Activated CD4-positive, alpha-beta T cell treated with anti-CD3 and anti-CD28 coated beads for 36 hours (primary cell): ENCODE measurements at places on chromosomes 4 and X. TPM values are rescaled to one million over a fixed set of nuclear protein-coding genes. Genes with fewer than 3 reads are reported as not detected.

The EXOC1L gene
- total RNA-seq, result not detected

The DACH2 gene
- not detected for total RNA-seq

The SASH3 gene
- total RNA-seq, result 126 TPM

The ANKRD50 gene
- 0.59 TPM for total RNA-seq

The FRAS1 gene
- 0.09 TPM for total RNA-seq

DNA sequence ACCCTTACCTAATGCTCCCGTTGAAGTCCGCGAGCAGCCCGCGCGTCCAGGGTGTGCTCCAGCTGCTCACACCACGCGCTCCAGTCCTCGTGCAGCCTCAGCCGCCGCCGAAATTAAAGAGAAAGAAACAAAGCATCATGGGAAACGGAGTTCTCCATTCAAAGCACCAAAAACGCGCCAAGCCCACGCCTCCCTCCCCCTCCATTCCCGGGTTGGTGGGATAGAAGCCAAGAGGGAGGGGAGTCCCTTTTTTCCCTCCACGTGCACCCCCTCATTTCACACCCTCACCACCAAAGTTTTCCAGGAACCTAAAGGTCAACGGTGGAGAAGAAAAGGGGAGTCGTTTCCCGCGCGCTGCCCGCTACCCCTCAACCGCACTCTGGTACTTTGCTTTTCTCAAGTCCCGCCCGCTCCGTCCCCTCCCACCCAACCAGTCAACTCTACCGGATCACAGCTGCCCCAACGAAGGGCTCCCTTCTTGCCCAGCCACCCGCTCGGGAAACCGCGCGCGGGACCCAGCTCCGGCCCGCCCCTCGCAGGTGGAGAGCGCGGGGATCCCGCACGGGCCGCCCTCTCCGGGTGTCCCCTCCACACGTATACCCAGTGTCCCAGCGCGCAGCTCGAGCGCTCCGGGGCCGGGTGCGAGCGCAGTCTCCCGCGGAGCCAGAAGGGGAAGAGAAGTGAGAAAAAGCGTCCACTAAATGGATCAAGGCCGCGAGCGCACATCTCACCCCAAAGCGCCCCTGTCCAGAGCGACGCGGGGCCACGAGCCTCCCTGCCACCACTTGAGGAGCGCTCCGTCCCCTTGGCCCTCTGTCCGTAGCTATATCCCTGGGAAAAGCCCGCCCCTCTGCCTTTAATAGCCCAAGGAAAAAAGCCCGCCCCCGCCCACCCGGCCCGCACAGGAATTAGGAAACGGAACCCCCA is 65.1 kb upstream of the CCDC160 start:
- peaks cover 17% of the 10 kb centered on the region for H3K4me1 ChIP-seq
- peak overlapping the region; percentile 82 for H3K4me3 ChIP-seq
- peaks cover 10% of the 10 kb centered on the region for H3K27me3 ChIP-seq
- H3K36me3 ChIP-seq, result peaks cover 23% of the 10 kb centered on the region
- peak; percentile 70 for DNase-seq

DNA sequence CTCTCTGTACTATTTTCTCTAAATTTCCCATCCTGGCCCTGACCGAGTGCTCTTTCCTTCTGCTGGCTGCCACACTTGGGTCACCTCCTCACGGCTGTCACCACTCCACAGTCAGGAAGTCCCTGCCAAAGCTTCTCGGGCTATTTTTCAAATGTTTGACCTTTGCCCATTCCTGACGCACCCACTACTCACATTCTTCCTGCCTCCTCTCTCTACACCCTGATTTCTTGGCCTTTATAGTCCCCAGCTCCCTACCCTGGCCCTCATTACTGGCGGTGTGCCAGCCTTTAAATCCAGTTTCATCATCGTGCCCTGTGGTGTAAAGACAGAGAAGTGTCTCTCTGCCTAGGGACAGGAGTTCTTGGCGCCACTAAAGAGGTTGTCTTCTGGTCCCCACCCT is 46.4 kb upstream of the GATB start:
- DNase-seq, result no peak
- H3K27me3 ChIP-seq, result no peaks in the 10 kb centered on the region
- H3K4me1 ChIP-seq, result no peaks in the 10 kb centered on the region
- no peak overlapping the region for H3K27ac ChIP-seq

DNA sequence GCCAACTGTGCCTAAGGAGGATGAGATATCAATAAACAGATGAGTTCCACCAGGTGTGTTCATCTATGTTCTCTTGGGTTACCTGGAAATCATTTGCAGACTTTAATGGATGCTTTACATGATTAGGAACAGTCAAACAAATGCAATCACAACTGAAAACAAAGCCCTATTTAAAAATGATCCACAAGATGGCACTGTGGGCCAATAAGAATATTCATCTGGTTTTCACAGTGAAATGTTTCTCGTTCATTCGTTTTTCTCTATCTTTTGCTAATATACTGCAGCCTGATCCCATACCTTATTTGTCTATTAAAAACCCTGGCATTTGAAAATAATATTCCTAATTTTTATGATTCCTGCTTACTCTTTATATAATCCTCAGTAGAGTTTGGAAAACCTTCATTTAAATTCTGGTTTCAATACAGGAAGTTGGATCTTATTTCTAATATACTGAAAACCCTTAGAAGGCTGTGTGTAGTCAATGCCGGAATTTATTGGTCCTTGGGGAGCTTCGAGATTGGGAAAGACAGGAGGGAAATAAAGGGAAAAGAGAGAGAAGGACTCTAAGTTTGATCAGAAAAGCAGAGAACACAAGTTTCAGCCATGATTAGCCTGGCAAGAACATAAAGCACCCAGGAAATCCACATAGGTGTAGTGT is 63.8 kb upstream of the TAPT1 start:
- H3K27me3 ChIP-seq, result peaks cover 9% of the 10 kb centered on the region
- no peaks in the 10 kb centered on the region for H3K36me3 ChIP-seq
- no peak overlapping the region for H3K4me3 ChIP-seq

DNA sequence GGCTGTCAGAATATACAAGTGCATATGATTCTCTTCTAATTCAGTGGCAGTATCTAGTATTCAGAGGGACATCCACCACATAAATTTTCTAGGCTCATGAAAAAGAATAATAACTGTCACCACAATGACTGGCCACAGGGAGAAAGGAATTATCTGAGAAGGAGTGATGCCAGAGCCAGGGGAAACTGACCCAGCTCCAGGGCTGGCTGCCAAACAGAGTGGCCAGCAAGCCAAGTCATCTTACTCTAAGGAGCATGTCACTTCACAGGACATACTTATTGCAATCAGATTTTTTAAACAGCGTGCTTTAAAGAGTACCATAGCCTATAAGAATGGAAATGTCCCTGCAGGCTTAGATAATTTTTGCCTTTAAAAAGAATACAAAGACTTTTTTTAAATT is 5.8 kb upstream of the SEPTIN11 start:
- peaks cover 3% of the 10 kb centered on the region for H3K4me1 ChIP-seq
- H3K36me3 ChIP-seq, result no peaks in the 10 kb centered on the region
- H3K27ac ChIP-seq, result no peak overlapping the region
- DNase-seq, result no peak
- peaks cover 7% of the 10 kb centered on the region for H3K27me3 ChIP-seq
- H3K4me3 ChIP-seq, result no peak overlapping the region

GRCh38 chr4:77092975-77093374 is 17.2 kb upstream of the CCNI start:
- DNase-seq, result no peak
- H3K4me3 ChIP-seq, result no peak overlapping the region
- H3K27ac ChIP-seq, result no peak overlapping the region
- H3K4me1 ChIP-seq, result peaks cover 4% of the 10 kb centered on the region
- no peaks in the 10 kb centered on the region for H3K27me3 ChIP-seq
- no peaks in the 10 kb centered on the region for H3K36me3 ChIP-seq

DNA sequence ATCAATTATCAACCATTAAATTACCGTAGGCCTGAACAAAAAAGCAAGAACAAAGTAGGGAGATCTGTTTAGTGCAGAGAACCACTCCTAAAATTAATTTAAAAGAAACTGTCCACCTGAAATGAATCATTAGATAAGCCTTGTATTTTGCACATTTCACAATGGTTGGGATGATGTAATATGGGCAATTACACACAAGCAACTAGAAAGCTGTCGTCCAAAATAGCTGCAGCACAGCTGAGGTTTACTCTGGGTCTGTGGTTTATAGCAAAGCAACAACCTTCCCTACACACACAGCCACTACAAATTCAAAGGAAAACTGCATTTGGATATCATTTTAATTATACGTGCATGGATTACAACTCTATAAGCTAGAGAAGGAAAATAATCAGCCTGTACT is 28.5 kb downstream of the PCDH19 start:
- H3K27me3 ChIP-seq, result no peaks in the 10 kb centered on the region
- no peaks in the 10 kb centered on the region for H3K36me3 ChIP-seq
- H3K4me1 ChIP-seq, result no peaks in the 10 kb centered on the region
- H3K27ac ChIP-seq, result no peak overlapping the region

DNA sequence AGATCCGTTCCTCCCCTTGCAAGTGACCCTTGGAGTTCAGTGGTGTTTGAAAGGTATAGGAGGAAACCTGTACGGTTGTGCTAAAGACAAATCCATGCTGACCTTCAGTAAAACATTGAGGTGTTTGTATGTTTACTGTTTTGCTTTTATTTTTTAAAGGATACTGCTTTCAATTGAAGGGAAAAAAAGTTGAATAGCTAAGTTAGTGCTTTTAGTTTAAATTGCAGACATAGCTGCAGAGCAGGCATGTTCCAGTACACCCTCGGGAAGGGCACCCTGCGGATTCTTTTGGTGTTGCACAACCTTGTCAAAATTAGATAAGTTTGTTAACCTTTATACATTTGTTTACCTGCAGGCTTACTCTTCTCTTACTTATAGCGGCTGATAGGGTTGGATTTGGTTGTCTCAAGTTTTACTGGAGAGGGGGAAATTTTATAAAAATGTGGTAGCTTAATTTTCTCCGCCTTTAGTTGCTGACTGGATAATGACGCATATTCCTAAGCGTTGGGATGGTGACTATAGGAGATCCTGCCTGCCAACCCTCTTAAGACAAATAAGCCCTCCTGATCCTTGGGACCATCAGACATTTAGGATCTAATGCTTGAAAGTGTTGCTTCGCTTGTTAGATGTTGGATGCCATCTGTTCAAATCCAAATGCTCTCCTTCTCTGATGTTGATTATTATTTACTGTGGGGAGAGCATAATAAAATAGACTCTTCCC is 2.0 kb downstream of the RAPGEF2 start:
- peak overlapping the region; percentile 91 for H3K27ac ChIP-seq
- H3K36me3 ChIP-seq, result no peaks in the 10 kb centered on the region
- DNase-seq, result peak; percentile 43
- H3K4me1 ChIP-seq, result peaks cover 64% of the 10 kb centered on the region
- no peaks in the 10 kb centered on the region for H3K27me3 ChIP-seq

- no peak overlapping the region for H3K4me3 ChIP-seq
- no peaks in the 10 kb centered on the region for H3K36me3 ChIP-seq
- H3K27ac ChIP-seq, result no peak overlapping the region
- no peaks in the 10 kb centered on the region for H3K4me1 ChIP-seq
- DNase-seq, result no peak
- H3K27me3 ChIP-seq, result peaks cover 26% of the 10 kb centered on the region
Measured at GRCh38 chr4:7377223-7377865, 57.4 kb downstream of the PSAPL1 start.

GRCh38 chr4:30973993-30974392 is 253.8 kb downstream of the PCDH7 start:
- no peak overlapping the region for H3K27ac ChIP-seq

DNA sequence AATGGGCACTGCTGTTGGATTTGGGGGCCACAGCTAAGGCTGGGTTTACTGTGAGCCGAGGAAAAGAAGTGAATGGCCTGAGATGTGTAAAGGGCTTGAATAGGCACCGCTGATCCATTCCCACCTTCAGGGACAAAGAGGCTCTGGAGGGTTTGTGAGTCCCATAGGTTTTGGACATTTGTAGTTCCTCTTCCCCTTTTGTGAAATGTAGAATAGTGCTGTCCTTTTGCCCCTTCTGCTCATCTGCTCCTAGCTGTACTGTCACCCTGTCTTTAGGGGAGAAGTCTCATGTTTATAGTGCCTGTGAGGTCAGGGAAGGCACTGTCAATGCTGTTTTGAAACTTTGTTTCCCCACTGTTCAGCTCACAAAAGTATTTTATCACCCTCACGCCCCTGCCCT is 26.4 kb upstream of the CLCN4 start:
- H3K36me3 ChIP-seq, result peaks cover 2% of the 10 kb centered on the region
- no peaks in the 10 kb centered on the region for H3K4me1 ChIP-seq
- H3K27ac ChIP-seq, result no peak overlapping the region
- H3K4me3 ChIP-seq, result no peak overlapping the region
- H3K27me3 ChIP-seq, result no peaks in the 10 kb centered on the region
- DNase-seq, result no peak

DNA sequence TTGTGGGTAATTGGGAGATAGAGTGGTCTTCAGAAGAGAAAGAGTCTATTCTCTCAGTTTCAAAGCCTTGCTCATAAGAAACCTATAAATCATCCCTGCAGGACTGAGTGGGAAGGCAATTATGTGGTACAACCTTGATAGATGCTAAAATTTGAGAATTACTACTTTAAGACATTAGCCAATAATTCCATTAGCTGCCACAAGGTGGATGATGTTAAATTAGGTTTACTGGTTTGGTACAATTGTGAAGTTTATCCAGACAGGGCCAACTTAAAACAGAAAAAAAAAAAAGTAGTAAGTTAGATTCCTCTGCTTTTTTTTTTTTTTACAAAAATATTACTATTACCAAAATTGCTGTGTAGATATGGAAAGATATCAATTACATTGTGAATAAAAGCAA is 73.2 kb upstream of the AMOT start:
- no peaks in the 10 kb centered on the region for H3K27me3 ChIP-seq
- H3K36me3 ChIP-seq, result no peaks in the 10 kb centered on the region
- H3K4me1 ChIP-seq, result no peaks in the 10 kb centered on the region
- no peak overlapping the region for H3K4me3 ChIP-seq
- H3K27ac ChIP-seq, result no peak overlapping the region
- DNase-seq, result no peak

- no peak overlapping the region for H3K4me3 ChIP-seq
- peaks cover 6% of the 10 kb centered on the region for H3K36me3 ChIP-seq
- no peak overlapping the region for H3K27ac ChIP-seq
- DNase-seq, result no peak
- H3K27me3 ChIP-seq, result peaks cover 36% of the 10 kb centered on the region
Measured at GRCh38 chr4:3873408-3874027, 107.3 kb downstream of the ADRA2C start.

- no peaks in the 10 kb centered on the region for H3K36me3 ChIP-seq
- no peak within 1 kb of the TSS for H3K4me3 ChIP-seq
- no peaks in the 10 kb centered on the region for H3K27me3 ChIP-seq
- no peaks in the 10 kb centered on the region for H3K4me1 ChIP-seq
- no peak within 1 kb of the TSS for H3K27ac ChIP-seq
Measured at GRCh38 chrX:115017455-115017854, at the start of gene IL13RA2. IL13RA2 (minus strand) TSS chrX:115017616; CDS start chrX:115017269, 347 bp downstream.

DNA sequence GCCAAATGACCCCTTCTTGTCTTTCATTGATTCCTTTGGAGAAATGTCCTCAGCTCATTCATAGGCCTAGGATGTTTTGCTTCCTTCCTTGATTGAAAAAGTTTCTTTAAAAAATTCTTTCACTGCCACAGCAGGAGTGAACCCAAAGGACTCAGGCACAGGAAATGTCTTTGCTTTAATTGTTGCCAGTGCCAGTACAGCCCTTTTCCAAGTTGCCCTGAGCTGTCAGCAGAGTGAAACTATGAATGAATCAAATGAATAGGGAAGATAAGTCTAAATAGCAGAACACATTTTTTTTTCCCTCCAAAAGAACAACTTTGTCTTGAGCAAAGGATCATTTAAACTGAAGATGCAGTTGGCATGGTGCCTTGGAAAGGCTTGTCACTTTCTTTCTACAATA is 63.8 kb upstream of the SLC4A4 start:
- peaks cover 15% of the 10 kb centered on the region for H3K4me1 ChIP-seq
- peaks cover 2% of the 10 kb centered on the region for H3K27me3 ChIP-seq
- no peaks in the 10 kb centered on the region for H3K36me3 ChIP-seq
- no peak overlapping the region for H3K27ac ChIP-seq

- H3K4me3 ChIP-seq, result no peak overlapping the region
- H3K4me1 ChIP-seq, result peaks cover 11% of the 10 kb centered on the region
- H3K36me3 ChIP-seq, result peaks cover 24% of the 10 kb centered on the region
- H3K27me3 ChIP-seq, result no peaks in the 10 kb centered on the region
- no peak overlapping the region for H3K27ac ChIP-seq
- DNase-seq, result no peak
Measured at GRCh38 chr4:98377559-98377958, 116.4 kb downstream of the RAP1GDS1 start.
